ENCODE measurements at places on chromosomes 7 and 10.

- DNase-seq: no peak
These were observed 35.1 kb downstream of the AGR3 start for GRCh38 chr7:16846601-16847165.

DNA sequence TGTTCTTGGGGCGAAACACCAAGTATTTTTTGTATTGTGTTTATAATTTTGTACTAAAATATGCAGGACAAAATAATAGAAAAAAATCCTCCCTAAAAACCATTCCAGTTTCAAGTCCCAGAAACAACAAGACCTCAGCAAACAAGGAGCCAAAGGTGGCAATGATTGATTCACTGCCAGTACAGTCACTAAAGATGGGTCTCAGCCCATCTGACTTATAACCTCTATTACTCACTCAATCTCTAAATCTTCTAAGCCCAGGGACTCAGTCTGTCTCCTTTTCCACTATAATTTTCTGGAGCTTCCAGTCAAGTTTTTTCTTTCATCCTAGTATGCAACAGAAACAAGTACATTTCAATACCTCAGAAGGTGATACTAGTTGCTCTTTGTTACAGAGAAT, 33.3 kb downstream of the SNX13 start:
- DNase-seq: no peak

GRCh38 chr7:54992871-54993475, 25.8 kb upstream of the EGFR start:
- DNase-seq: no peak

DNA sequence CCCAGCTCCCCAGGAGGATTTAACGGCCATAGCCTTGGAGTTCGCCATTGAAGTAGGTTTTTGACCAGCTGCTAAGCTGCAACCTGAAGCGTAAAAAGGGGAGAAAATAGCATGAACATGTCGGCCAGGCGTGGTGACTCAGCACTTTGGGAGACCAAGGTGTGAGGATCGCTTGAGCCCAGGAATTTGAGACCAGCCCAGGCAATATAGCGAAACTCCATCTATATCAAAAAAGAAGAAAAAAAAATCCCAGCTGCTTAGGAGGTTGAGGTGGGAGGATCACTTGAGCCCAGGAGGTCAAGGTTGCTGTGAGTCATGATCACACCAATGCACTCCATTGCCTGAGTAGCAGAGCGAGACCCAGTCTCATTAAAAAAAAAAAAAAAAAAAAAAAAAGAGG, 32.2 kb upstream of the MCU start:
- DNase-seq: no peak

- DNase-seq: no peak
These were observed 61.9 kb downstream of the CAMK2B start for GRCh38 chr7:44263326-44264082.

DNA sequence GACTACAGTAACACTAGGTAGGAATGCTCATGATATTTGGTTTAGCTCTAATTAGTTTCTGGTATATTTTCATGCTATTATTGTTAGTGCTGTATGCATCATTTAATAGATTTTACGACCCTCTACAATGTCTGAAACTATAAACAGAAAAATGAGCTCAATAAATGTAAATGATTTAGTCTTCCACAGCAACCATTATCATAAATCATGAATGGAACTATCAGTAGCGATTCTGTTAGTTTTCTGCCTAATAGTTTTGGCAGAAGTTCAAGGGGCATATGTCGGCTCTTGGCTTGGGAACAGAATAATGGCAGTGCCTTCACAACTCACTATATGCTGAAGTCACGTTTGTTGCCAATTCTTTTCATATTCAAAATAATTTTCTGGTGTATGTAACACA, 494.8 kb downstream of the PARD3 start:
- no peak for DNase-seq

GRCh38 chr10:59857049-59857448, 49.3 kb downstream of the CCDC6 start:
- DNase-seq: no peak

DNA sequence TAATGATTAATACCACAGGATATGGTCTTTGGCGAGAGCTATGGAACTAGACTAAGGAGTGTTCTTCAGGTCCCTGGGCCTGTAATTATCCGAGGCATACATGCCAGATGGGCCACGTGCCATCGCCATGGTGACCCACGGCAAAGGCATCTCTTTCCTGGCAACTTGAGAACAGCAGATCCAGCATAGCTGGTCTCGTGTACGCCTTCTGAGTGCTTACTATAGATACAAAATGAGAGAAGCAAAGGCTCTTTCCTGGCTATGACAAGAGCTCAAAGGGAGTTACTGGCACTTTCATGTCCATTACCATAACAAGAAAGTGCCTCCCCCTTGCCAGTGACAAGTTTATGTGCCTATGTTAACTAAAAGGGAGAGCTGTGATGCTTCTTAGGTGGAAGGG, 26.0 kb upstream of the GLI3 start:
- DNase-seq: no peak

DNA sequence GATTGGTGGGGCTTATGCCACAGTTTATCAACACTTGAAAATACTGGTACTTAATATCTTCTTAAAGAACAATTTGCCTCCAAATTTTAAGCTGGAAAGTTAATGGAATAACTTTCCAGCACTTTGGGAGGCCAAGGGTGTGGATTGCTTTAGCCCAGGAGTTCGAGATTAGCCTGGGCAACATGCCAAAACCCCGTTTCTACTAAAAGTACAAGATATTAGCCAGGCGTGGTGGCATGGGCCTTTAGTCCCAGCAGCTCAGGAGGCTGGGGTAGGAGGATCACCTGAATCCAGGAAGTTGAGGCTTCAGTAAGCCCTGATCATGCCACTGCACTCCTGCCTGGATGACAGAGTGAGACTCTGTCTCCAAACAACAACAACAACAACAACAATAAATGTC, 56.0 kb downstream of the PRF1 start:
- no peak for DNase-seq

DNA sequence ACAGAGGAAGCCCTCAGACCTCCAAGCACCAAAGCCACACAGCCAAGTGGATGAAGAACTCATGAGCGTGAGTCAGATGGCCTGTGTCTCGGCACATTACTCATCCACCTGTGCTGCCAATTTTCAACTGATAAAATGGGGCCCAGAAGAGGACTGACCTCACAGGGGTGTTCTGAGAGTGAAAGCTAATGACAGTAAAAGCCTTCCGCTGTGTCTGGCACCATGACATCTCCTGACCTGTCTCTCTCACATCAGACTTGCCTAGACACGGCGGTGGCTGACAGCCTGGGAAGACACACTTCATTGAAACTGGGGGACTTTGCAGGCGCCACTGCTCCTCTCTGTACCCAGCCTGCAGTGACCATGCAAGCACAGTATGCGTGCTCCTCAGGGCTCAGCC, 8.3 kb upstream of the SLC18A3 start:
- no peak for DNase-seq

GRCh38 chr10:78255214-78255613, 221.6 kb downstream of the RPS24 start:
- DNase-seq: no peak

- no peak for DNase-seq
These were observed 50.6 kb upstream of the GJD4 start for GRCh38 chr10:35554461-35555056.

- DNase-seq: no peak
These were observed 260.0 kb downstream of the GRID1 start for GRCh38 chr10:86106616-86107015.

DNA sequence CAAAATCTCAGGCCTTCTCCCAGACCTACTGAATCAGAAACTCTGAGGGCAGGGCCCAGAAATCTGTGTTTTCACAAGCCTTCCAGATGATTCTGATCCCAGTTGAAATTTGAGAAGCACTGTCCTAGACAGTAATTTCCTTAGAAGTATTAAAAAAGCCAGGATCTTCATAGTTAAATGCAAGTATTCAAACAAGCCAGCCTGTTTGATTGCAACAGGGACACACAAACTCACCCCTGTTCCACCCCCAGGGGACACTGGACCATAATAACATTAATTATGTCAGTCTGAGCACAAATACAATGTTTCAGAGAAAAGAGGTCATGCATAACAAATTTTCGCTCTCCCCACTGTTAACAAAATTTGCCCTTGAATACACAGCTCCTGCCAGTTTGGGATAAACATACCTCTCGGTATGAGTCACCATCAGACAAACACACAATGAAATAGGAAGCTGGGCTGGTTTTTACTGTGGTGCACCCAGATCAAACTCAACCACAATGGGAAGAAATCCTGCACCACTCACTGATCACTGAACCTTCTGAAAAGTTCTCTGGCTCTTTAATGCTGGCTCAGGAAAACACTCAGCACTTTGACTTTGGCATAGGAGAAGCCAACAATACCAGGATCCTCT, 34.3 kb downstream of the ABLIM1 start:
- no peak for DNase-seq

- DNase-seq: peak; percentile 18
These were observed 258.4 kb downstream of the SEMA3A start for GRCh38 chr7:83936056-83936708.

DNA sequence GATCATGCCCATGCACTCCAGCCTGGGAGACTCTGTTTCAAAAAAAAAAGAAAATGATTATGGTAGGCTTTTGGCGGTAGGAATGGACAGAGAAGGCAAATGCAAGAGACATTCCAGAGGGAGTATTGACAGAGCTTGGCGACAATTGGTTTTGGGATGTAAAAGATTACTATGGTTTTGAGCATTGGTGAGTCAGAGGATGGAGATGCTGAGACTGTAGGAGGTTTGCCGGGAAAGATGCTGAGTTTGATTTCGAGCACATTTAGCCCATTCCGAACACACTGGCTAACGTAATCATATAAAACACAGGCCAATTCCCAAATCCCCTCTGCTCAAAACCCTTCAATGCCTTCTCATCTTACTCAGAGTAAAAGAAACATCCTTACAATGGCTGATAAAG, 161.6 kb upstream of the MKLN1 start:
- DNase-seq: no peak

DNA sequence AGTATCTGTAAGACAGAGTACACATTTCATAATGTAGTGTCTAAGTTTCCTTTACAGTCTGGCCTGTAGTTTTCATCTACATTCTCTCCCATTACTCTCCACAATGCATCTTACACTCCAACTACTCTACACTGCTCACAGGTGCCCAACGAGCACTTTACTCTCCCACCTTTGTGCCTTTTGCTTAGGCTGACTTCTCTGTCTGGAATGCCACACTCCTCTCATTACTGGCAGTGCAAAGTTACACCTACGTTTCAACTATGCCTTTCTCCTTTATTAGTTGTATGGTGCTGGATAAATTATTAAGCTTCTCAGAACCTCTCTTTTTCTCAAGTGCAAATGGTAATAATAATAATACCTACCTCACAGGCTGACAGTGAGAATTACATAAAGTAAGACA, 70.5 kb downstream of the RNLS start:
- DNase-seq: no peak

Data from hematopoietic multipotent progenitor cell treated with erythropoietin and hydrocortisone succinate and interleukin-3 and kit ligand, for 15 days (in vitro differentiated cells).